Osteocyte (in vitro differentiated cells): ENCODE measurements at places on chromosomes 12 and 14. TPM values are rescaled to one million over a fixed set of nuclear protein-coding genes. Genes with fewer than 3 reads are reported as not detected.

Gene CLEC4A
- total RNA-seq, result 0.97 and 1.5 TPM in 2 replicates

Gene FAM234B
- total RNA-seq, result 5.0 and 6.8 TPM in 2 replicates

Gene TSHR
- not detected in 2 replicates for total RNA-seq

Gene SLC5A8
- not detected in 2 replicates for total RNA-seq

Gene PELI2
- total RNA-seq, result 15.0 and 15.3 TPM in 2 replicates

Gene ZFYVE1
- total RNA-seq, result 38.1 and 41.5 TPM in 2 replicates

Gene GPR135
- total RNA-seq, result 3.5 and 3.6 TPM in 2 replicates

Gene TSFM
- total RNA-seq, result 23.6 and 28.5 TPM in 2 replicates

DNA sequence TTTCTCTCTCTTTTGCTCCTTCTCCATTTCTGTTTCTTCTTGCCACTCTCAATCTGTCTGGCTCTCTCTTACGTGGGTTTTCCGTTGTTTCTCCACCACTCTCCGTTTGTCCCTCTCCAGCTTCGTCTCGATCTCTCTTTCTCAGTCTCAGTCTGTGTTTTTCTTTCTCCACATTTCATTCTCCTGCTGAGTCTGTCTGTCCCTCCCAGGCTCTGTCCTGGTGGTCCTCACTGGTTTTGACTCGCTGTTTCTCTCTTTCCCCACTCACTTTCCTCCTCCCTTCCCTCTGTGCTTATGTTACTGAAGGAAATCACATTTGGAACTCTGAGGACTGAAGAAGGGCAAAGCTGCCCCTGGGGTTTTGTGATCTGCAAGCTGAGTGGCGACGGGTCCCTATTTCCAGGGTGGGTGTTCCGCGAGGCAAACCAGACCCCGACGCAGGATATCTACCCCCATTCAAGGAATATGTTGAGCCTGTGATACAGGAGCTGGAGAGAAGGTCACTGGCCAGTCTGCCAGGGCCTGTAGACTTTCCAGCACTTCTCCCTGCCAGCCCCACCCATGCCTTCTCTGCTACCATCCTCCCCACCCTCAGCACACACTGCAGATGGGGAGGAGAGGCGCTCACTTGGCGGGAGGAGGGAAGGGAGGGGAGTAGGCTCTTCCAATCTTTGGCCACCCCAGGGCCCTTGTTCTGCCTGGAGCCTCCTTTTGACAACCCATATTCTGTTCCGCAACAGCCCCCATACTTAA, 102.7 kb upstream of the MAP1LC3B2 start:
- DNase-seq, result no peak

DNA sequence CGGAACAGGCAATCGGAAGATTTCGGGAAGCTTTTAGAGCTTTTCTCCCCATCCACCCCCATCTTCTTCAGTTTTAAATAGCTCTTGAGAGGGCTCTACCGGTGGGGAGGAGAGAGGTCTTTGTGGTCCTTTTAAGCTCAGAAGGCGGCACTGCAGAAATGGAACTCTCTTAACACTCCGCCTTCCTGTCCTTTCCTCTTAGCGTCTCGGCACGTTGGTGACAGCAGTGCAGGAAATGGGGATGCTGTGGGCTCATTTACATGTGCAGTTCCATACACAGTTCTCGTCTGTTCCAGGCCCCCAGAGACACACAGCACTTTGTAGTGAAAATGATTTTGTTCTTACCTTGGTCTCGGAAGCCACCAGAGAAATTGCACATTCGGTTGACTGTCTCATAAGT, 50.4 kb upstream of the RIN3 start:
- DNase-seq, result peak; percentile 44

DNA sequence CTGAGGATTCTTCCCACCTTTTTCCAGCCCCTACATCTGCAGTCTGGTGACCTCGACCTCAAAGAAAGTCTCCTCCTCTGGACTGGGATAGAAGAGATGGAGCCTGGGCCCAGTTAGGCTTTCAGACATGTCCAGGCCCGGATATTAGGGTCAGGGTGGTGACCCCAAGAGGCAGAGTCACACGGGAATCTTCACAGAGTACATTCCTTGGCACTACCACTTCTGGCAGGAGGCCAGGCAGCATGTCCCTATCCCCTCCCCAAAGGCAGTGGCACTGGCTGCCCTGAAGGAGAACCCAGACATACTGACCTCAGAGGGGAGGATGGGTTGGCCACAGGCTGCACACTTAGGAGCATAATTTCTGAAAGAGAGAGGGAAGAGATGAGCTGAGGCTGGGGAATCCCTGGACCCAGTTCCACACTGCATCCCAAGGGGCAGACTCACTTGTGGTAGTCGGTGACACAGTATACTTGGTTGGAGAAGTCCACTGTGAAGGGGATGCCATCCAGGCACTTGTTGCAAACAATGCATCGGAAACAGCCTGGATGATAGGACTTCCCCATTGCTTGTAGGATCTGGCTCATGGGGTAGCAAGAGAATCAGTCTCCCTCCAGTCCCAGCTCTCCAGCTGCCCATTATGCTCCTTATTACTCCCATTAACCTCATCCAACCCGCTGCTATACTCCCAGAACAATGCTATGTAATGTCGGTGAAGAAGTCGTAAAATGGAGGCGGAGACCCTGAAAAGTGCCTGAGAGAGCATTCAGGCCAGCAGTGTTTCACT, 7.6 kb downstream of the AJUBA start:
- DNase-seq, result no peak

DNA sequence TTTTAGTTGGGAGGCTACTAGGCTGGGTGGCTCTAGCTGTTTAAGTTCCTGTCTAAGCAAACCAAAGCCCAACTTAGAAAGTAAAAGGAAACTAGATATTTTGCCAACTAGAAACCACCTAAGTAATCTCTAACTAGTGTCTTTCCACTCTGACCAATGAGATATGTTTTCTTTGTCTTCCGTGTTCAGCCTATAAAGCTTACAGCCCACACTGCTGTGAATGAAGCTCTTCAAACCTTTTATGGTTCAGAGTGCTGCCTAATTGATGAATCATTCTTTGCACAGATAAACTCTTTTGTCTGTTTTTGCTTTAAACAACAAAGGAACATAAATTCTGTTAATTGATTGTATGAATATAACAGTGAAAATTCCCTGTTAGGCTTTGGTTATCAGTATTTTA, 66.1 kb downstream of the FUT8 start:
- DNase-seq, result no peak

- DNase-seq, result no peak
Measured at GRCh38 chr12:79174626-79175025, 310.1 kb downstream of the SYT1 start.

DNA sequence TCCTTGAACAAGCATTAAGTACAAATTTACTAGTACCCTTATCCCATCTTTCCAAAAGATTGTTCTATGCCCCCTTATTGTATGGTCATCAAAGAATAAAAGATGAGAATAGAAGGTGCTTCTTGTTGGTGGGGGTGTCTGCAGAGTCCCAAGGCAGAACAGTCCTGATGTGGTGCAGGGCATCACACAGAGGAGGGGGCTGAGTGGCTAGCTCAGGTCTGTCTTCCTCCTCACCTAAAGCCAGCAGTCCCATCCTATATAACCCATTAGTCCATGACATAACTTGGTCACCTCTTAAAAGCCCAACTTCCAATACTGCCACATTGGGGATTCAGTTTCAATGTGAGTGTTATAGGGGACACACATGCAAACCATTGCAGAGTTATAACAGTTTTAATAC, 9.9 kb downstream of the LRRC10 start:
- DNase-seq, result no peak

- DNase-seq, result no peak
Measured at GRCh38 chr14:89276424-89276975, 140.5 kb downstream of the FOXN3 start.

DNA sequence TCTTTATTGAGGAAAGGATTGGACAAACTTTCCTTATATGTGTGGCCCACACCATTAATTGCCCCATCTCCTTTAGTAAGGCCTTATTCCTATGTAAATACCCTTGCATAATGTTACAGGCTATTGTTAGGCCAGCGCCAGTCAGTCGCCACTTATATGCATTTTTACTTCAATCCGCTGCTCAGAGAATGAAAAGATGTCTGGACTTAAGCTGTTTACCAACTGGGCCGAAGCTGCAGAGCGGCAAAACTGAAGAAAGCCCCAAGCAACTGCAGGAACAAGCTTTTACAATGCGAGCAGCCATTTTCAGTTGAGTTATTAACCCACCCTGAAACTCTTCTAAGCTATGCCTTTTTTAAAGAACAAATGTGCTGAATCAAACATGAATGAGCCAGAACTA, 92.1 kb upstream of the OTX2 start:
- no peak for DNase-seq

GRCh38 chr12:81205416-81205815, 127.5 kb downstream of the ACSS3 start:
- no peak for DNase-seq

GRCh38 chr12:55727643-55728185, 1.1 kb downstream of the CD63 start:
- no peak for DNase-seq

DNA sequence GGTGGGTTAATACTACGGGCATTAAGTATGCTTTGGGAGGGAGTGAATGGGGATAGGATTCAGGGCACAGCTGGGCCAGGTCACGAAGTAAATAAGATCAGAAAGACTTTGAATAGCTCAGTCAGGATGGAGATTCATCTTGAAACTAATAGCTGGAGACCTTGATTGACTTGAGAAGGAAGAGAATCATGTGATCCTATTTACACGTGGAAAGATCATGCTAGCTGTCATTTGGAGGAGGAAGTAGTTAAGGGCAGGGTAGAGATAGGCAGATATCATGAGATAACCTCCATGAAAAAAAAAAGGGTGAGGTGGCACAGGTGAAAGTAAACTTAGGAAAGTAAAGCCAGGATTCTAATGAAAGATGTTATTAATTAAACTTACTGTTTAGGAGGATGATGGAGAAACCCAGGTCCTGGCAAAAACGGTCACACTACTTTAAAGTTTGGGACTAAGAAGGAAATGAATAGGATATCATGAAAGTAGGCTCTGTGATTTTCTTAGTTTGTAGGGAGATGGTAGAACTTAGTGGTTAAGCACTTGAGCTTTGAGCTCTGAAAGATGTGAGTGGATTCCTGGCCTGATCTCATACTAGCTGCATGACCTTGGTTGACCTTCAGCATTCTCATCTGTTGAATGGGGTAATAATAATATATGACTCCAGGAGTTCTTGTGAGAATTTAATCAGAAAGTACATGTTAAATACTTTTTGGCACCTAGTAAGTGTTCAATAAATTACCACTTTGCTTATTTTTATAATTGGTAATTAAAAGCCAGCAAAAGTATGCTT, 439.0 kb downstream of the NRXN3 start:
- DNase-seq, result no peak

DNA sequence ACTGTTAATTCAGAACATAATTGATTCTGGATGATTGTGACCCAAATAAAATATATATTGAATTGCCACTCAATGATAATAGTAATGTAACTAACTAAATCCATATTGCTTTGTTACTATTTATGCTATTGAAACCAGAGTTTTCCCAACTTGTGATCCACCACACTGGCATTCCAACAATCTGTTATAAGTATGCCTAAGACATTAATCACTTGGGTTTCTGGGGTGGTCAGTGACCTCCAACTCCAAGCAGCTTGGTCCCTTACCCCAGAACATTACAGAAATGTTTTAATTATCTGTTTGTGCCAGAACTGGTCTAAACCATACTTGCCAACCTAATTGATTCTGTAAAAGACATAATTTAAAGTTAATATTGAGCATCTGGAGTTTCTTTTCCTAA, 14.6 kb downstream of the CAPS2 start:
- DNase-seq, result no peak

DNA sequence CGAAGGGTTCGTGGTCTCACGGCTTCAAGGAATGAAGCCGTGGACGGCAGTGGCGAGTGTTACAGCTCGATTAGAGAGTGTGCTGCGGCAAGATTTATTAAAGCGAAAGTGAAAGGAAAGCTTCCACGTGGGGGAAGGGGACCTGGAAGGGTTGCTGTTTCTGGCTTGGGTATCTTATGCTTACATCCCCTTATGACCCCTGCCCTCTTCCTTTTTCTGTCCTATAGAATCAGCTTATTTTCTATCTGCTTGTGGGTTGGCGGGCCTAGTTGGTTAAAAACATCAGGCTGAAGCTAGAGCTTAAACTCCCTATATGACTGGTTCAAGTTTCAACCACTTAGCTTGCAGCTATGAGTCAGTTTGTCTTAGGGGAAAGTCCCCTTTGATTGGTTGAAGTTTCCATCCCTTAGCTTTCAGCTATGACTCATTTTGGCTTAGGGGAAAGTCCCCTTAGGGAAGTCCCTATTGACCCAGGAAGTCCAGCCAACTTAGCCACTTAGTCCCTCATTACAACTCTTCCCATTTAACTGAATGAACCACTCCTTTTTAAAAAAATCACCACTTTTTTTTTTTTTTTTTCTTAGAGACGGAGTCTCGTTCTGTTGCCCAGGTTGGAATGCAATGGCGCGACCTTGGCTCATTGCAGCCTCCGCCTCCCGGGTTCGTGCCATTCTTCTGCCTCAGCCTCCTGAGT, 1494.7 kb upstream of the TMEM132C start:
- DNase-seq, result no peak

GRCh38 chr14:100065111-100065871, at the start of gene EVL:
Gene EVL (plus strand): TSS chr14:100065422. CDS start chr14:100065501, 79 bp downstream.
- no peak for DNase-seq

DNA sequence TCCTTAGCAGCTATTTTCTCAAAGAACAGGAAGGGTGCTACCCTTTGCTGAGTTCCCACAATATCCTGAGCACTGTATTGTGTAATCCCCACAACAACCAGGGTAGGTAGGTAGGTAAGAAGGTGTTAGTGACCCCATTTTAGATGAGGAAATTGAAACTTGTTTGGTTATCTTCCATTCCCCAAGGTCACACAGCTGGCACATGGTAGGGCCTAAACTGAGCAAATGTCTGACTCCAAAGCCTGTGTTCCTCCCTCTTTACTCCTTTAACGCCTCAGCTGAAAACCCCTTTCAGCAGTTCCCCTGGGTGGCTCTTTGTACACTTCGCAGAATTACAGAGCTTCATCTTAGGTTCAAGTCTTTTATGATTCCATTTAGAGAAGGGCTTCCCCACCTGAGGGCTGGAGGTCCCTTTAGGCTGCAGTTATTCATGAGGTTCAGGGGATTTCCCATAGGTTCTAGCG, 26.5 kb upstream of the RIC8B start:
- no peak for DNase-seq

DNA sequence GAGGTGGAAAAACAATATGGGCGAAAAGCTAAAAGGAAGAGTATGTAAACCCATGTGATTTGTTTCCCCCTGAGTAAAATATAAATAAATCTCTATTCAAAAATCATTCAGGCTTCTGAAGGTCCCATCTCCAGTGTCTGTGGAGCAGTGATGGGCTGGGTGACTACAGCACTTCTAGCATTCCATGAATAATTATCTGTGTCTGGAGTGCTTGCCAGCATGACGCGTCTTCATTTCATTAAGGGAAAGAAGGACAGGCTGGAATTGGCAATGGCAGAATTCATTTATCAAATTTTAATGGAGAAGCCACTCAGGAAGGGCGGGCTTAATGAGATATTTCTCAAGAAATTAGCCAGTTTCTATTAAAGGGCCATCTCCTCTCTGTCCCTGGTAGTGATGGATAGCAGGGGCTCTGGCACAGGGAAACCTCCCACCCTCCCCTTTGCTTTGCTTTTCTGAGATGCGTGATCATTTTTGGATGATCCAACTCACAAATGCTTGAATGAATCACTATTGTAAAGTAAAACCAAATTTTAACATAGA, 916.3 kb upstream of the SEL1L start:
- no peak for DNase-seq

GRCh38 chr12:124633365-124634362, 66.3 kb upstream of the NCOR2 start:
- DNase-seq, result no peak

GRCh38 chr12:43210485-43211192, 341.4 kb downstream of the ADAMTS20 start:
- DNase-seq, result no peak

- no peak for DNase-seq
Measured at GRCh38 chr12:87756111-87756510, 273.1 kb downstream of the C12orf50 start.

- no peak for DNase-seq
Measured at GRCh38 chr14:62301911-62302310, 539.7 kb downstream of the SNAPC1 start.

- DNase-seq, result no peak
Measured at GRCh38 chr12:116959198-116959460, 48.4 kb downstream of the FBXW8 start.
